ENCODE measurements at places on chromosomes 1 and 21.
A peak's percentile ranks its signal among the peaks of the same experiment; 100 is the strongest.

DNA sequence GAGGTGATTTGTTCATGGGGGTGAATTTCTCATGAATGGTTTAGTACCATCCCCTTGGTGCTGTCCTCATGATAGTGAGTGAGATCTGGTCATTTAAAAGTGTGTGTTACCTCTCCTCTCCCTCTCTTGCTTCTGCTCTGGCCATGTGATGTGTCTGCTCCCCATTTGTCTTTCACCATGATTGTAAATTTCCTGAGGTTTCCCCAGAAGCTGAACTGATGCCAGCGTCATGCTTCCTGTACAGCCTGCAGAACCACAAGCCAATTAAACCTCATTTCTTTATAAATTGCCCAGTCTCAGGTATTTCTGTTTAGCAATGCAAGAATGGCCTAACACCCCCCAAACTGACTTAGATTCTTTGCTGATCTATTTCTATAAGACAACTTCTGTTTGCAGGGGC is 249.4 kb upstream of the B3GALT2 start:
- no peak for DNase-seq

DNA sequence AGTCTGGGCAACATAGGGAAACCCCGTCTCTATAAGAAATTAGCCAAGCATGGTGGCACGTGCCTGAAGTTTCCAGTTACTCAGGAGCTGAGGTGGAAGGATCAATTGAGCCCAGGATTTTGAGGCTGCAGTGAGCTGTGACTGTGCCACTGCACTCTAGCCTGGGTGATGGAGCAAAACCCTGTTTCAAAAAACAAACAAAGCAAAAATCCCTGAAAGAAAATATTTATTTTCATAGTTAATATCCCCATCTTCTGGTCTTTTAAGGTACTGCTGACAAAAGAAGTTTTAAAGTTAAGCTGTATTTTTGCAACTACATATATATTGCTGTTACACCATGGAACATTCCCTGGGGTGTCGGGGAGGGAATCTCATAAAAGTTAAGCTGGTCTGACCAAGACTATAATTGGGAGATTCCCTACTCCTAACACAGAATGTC is 26.0 kb downstream of the VAMP4 start:
- no peak for DNase-seq

GRCh38 chr1:96962216-96962615 is 240.6 kb downstream of the PTBP2 start:
- no peak for DNase-seq

- DNase-seq, result no peak
Observed at GRCh38 chr1:12477936-12478611, 139.9 kb downstream of the DHRS3 start.

DNA sequence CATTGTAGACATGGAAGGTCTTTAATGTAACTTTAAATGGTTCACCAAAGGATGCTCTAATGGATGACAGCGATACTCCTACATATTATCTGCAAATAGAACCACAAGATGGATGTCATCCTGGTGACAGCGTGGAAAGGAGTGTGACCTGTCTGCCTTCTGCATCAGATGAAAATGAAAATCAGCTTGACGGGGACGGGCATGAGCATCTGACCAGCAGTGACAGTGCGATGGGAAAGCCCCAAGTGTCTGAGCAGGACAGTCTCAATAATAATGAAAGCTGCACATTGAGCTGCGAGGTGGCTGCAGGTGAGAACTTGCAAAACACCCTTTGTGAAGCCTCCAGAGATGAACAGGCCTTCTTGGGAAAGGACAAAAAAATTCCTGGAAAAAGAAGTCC is 25.2 kb downstream of the CNST start:
- DNase-seq, result no peak

DNA sequence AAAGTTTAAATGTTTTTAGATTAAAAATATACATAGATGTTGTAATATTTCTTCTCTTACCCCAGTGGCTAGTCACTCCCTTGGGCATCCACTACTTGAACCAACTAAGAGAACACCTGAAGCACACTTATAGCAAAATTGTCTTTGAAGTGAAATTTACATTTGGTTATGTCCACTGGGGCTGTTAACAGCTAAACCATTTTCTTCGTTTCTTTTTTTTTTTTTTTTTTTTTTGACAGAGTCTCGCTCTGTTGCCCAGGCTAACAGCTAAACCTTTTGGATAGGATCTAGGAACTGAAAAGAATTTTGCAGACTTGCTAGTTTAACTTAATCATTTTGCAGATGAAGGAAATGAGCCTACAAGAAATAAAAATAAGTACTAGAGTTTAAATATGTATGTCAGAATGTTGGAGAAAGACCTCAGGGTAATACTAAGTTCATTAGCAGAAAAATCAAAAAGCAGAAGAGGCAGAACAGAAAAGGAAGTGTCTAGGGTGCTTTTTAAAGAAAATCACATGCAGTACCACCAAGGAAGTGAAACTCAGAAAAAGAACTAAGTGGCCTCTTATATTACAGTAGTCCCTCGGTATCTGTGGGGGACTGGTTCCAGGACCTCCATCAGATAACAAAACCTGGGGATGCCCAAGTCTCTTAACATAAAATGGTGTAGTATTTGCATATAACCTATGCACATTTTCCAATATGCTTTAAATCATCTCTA is 11.8 kb downstream of the DRAM2 start:
- DNase-seq, result no peak

DNA sequence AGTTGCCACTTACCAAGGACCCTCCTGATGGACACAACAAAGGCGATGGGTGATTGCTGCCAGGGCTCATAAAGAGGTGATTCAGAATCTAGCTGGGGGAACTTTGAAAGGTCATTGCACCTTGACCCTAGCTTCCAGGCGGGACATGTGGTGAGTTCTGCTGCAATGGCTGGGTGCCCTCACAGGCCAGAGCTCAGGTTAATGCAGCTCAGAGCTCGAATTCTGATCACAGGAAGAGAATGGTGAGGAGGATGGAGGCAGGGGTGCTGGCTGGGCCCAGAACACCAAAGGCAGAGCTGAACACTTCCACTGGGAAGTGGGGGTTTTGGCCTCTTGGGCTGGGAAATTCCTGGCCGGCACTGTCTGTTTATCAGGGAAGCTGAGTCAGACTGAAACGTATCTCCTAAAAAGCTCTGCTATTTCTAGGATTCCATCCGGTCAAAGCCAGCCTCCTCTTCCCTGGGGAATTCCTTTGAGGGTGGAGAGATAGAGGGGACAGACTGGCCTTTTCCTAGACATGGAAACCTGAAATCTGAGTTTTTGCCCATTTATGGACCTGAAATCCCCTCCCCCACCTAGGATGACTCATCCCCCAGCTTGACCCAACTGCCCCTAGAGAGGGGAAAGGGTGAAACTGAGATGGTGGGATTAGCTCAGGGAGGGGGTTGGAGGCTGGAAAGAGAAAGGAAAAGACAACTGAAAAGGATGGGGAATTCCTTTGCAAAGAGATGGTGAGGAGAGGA is 27.2 kb downstream of the NUAK2 start:
- DNase-seq, result no peak

- no peak for DNase-seq
Observed at GRCh38 chr1:198088360-198089071, 68.3 kb upstream of the NEK7 start.

GRCh38 chr1:156445789-156446263 is 54.7 kb downstream of the MEF2D start:
- DNase-seq, result peak; percentile 90

- no peak for DNase-seq
Observed at GRCh38 chr1:87673748-87674147, 345.1 kb downstream of the LMO4 start.

- no peak for DNase-seq
Observed at GRCh38 chr1:216521477-216521876, 98.2 kb upstream of the USH2A start.

DNA sequence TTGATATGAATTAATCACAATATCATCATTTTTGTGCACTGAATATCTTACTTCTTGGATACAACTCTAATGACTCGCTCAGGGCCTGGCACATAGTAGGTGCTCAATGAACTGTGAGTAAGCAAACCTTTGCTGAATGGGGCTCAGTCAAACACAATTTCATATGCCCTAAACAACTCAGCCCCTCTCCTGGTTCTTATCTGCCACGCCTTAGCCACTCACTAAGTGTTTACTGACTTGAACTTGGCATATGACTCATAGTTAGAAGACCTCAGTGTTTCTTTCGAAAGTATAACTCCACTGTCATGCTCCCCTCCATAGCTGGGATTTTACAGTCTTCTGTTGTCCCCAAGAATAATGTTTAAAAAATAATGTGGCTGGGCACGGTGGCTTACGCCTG is 4.8 kb upstream of the IFNLR1 start:
- peak; percentile 51 for DNase-seq

DNA sequence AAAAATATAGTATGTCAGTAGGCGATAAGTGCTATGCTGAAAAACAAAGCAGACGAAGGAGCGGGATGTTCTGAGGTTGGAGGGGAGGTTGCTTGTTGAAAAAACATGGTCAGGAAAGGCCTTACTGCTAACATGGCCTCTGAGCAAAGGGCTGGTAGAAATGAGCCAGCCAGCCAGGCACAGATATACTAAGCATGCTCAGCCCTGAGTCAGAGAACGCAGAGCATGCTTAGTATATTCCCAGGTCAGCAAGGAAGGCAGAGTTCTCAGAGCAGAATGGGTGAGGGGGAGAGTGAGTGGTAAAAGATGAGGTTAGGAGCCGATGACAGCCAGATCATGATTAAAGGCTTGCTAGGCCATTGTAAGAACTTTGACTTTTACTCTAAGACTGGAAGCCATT is 36.7 kb downstream of the ZBTB40 start:
- no peak for DNase-seq

- DNase-seq, result no peak
Observed at GRCh38 chr1:172777767-172778166, 118.9 kb downstream of the FASLG start.

DNA sequence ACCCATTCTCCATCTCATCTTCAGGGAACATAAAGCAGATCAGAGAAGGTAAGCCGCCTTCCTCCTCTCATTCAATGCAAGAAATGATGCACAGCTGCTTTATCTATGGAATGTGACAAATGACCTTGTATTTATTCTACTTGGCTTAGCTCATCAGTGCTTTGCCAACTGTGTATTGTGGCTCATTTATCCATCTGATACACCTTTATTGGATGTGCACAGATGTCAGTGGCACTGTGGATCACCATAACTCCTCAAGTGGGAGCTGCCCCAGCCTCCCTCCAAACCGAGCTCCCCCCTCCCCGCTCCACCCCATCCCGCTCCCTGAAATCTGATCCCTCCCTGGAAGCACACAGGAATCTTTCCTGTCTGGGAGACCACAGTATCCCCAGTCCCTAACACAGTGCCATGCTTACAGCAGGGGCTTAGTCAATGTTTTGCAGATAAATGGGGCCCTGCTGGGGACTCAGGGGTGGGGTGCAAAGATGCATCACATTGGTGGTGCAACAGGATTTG is 156.0 kb upstream of the RAB4A start:
- DNase-seq, result no peak

GRCh38 chr1:236172041-236172579 is 29.8 kb downstream of the GPR137B start:
- DNase-seq, result no peak

DNA sequence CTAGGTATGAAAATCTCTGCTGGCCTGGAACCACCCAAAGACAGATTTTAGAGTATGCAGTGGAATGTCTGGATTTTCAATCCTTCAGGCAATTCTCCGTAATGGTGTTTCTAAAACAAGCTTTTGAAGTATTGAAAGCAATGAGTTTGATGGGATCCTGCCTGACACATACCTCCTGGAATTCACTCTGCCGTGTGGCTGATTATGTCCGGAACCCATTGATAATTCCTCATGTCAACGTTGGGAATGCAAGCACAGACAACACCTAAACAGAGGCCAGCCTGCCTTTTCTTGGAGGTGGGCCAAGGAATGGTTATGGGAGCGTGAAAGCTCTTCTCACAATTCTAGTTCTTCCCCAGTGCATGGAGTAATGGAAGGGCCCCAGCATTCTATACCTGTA is 168.9 kb upstream of the HMCN1 start:
- DNase-seq, result no peak

DNA sequence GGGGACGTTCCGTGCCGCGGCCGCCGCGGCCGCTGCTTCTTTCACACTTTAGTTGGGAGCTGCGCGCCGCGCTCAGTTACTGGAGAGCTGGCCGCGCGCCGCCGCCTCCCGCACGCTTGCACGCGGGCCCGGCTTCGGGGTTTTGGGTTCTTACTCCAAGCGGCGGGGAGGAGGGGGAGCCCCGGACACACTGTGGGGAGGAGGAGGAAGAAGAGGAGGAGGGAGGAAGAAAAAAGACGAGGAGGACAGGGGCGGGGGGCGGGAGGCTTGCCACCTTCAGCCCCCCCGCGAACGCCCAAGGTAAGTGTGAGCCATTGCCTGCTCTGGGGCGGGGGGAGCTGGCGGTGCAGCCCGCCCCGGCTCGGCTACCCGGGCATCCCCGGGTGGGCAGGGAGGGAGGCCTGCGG is 243 bp downstream of the C1orf21 start:
- no peak for DNase-seq

DNA sequence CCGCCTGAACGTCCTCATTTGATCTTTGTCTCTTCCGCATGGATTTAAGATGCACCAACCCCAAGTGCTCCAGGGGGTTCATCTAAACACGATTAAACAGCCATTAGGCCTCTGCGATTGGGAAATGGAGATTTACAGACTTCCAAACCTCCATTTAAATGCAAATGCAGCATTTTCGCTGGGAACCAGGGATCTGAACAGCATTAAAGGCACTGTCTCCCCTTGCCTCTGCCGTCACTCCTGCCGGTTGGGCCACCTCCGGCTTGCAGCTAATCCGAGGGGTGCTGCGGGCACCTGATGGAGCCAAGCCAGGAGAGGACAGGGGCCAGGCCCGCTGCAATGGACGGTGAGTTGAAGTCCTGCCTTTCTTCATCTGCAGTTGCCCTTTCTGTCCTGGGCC is 70.3 kb upstream of the KLHDC7A start:
- DNase-seq, result no peak

DNA sequence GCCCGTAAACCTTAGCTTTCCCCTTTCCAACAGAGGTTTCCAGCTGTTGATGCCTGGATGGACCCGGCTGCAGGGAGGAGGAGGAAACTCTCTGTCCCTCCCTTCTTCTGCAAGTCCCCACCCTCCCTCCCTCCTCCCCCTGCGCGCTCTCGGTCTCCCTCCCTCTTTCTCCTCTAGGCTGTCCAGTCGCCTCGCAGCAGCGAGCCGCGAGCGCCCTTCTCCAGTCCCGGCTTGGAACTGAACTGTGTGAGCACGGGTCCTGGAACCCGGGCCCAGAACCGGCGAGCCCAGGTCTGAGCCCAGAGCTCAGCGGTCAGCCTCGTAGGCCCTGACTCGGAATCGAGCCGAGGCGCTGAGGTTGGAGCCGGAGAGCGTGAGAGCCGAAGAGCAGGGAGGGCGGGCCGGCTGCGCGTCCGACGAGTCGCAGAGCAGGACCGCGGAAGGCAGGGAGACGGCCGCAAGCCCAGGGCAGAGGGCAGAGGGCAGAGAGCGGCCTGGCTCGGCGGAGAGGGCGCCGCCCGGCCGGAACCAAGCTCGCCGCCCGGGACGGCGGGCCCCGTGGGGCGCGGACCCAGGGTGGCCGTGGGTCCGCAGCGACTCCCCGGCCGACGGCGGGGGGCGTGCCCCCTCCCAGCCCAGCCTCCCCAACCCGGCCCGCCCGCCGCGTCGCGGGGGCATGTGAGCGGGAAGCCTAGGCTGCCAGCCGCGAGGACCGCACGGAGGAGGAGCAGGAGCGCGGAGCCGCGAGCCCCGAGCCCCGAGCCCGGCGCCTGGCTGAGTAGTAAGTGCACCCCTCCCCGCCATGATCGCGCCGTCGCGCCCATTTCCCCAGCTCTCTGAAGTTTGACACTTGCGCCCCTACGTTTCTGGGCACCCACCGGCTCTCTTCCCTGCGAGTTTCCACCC is at the start of gene SOX13:
Gene SOX13, plus strand, starts transcription at position 185 of the 906 bp plus-strand sequence. CDS start 39,801 bp downstream, outside the sequence.
- DNase-seq, result peak; percentile 51

All from activated T-cell treated with anti-CD3 and anti-CD28 coated beads, Interleukin-2, amount 50 U/mL, for 48 hours (primary cell).